ENCODE measurements at places on chromosomes 12 and 14.

DNA sequence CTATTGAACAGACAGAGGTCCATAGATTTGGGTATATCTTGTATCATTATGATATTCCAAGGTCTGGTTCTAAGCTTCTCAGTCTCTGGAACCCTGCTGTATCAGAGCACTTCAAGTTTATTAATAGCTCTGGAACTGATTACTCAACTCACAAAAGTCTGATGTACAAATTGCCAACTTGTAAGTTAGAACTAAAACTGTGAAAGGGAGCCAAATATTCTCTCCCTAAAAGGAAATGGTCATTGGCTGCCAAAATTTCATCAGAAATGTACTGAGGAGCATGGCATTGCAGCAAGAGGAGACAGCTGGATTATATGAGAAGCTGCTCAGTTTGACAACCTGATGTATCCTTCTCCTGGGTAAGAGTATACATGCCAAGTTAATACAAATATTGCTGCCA, 828.8 kb upstream of the SEL1L start:
- DNase-seq = no peak

- peak; percentile 79 for DNase-seq
These were observed 5.1 kb downstream of the INF2 start for GRCh38 chr14:104694475-104694950.

GRCh38 chr14:100761481-100761880, 34.8 kb downstream of the DLK1 start:
- no peak for DNase-seq

DNA sequence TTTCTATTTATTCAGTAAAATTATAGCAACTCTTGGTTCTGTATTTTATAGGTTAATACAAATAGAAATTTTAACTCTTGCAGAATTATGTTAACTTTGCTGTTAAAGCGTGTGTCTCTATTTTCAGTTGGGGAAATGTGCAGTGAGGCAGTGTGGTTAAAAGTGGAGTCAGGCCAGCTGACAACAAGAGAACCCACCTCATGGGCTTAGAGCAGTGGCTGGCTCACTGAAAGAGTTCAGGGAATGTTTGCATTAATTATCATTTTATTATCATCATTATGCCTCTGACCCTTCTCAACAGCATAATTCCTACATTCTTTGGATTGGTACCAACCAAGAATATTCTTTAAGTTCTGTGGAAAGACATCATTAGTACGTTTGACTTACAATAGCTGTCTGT, 163.8 kb downstream of the DERA start:
- DNase-seq = no peak

DNA sequence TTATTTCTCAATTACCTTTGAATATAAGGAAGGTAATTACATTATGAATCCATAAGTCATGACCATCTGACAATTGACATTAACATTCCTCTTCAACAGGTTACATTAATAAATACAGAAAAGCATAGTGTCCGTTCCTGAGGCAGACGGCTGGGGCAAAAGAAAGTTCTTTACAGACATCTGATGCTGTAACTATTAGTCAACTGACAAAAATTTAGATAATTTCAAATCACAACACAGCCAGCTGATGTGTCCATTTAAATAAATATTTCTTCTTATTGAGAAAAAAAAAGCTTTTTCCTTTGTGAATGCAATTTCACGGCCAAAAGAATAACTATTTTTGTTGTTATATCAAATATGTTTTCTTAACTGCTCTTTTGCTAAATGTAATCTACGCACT, 9.2 kb upstream of the PYROXD1 start:
- DNase-seq = no peak

- no peak for DNase-seq
These were observed 571.4 kb upstream of the ATP2B1 start for GRCh38 chr12:90280033-90280432.

GRCh38 chr14:44897845-44898151, 63.9 kb downstream of the KLHL28 start:
- DNase-seq = no peak

- DNase-seq = no peak
These were observed 29.3 kb downstream of the ZCRB1 start for GRCh38 chr12:42296503-42297109.

GRCh38 chr14:100409003-100409360, 85.8 kb downstream of the SLC25A47 start:
- DNase-seq = no peak

- DNase-seq = no peak
These were observed 147.1 kb downstream of the SLC15A5 start for GRCh38 chr12:16130343-16130742.

DNA sequence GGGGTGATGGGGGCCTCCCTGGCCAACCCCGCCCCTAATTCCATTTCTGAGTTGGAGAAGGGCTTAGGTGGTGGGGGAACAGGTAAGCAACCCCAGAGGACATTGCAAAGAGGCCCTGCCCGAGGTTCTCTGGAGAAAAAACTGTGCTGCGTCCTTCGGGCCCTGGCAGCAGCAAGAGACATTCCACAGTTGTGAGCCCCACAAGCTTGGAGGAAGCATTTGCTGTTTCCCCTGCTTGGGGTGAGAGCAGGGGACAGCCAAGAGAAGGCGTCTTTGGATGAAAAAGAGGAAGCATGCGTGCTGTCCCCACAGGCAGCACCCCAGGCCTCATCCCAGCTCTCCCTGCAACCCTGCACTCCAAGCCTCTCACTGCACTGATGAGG, 1.3 kb downstream of the BDKRB2 start:
- no peak for DNase-seq

DNA sequence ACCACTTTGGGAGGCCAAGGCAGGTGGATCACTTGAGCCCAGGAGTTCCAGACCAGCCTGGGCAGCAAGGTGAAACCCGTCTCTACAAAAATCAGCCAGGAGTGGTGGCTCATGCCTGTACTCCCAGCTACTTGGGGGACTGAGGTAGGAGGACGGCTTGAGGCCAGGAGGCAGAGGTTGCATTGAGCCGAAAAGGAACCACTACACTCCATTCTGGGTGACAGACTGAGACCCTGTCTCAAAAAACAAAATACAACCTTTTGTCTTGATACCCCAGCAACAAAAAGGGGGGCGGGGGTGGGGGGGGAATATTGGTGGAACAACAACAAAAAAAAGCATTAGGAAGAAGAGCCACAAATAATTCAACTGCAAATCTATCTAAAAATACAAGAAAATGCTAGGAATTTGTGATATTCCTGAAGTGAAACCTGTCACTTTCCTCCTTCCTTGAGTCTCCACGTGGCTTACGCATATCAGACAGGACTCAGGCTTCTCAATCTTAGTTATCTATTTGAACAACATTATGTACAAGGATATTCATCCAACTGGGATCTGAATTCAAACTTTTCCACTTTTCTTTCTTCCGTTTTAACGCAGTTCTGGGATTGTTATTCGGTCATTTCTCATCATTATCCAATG, 1.3 kb downstream of the R3HDM2 start:
- no peak for DNase-seq

- DNase-seq = peak; percentile 22
These were observed 343.3 kb downstream of the MDGA2 start for GRCh38 chr14:47332106-47332505.

GRCh38 chr12:57107456-57108155, 3.6 kb downstream of the STAT6 start:
- DNase-seq = no peak

DNA sequence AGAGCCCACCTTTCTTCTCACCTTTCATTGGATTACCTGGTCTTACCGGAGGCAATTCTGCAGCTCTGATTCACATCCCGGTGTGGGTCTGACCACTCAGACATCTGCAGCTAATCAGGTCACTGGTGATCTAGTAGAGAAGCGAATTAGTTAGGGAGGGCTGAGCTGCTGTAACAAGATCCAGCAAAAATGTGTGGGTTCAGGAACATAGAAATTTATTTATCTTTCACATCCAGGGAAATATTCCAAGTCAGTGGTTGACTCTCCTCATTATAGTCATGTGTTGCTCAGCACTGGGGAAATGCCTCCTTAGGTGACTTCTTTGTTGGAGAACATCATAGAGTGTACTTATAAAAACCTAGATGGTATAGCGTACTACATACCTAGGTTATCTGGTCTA, 218.7 kb upstream of the PELI2 start:
- DNase-seq = no peak

DNA sequence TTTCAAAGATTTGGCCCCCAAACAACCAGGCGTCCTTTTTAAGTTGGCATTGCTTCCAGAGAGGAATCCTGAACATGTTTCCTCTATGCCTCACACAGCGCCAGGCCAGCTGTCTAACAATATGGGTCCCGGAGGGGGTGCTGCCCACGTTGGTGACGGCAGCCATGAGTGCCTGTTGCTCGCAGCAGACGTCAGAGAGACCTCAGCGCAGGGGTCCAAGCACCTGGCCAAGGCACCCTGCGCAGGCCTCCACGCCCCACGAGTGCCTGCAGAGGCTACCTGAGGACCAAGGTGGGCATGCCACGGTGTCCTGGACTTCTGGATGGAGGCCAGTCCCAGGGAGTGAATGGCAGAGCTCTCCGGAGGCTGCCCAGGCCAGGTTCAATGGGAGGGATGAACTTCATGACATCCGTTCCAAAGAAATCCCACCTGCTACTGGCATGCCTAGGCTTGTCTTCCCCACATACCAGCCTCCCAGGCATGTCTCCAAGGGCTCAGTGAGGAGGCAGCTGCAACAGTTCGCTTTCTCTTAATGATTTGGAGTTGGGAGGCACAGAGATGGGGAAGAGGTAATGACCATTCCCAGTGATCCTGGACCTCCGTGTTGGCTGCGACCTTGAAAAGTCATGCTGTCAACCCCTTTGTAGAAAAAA, 11.6 kb upstream of the FOXN3 start:
- peak; percentile 87 for DNase-seq

DNA sequence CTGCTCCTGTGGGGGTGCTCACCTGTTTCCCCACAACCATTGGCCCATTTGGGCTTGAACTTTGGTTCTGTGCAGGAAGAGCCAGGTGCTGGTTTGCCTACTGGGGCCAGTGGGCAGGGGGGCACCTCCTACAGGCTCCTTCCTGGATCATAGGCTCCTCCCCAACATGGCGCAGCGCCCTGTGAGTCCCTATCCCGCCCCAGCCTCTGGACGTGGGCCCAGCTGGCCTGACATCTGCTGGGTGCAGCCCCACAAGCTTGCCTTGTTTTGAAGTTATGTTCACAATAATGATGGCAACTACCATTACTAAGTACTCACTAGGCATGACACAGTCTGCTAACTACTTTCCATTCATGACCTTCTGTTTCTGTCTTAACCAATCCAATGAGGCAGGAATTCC, 147.8 kb downstream of the RBM19 start:
- peak; percentile 41 for DNase-seq

- DNase-seq = no peak
These were observed 17.1 kb downstream of the LMO3 start for GRCh38 chr12:16588812-16589211.

DNA sequence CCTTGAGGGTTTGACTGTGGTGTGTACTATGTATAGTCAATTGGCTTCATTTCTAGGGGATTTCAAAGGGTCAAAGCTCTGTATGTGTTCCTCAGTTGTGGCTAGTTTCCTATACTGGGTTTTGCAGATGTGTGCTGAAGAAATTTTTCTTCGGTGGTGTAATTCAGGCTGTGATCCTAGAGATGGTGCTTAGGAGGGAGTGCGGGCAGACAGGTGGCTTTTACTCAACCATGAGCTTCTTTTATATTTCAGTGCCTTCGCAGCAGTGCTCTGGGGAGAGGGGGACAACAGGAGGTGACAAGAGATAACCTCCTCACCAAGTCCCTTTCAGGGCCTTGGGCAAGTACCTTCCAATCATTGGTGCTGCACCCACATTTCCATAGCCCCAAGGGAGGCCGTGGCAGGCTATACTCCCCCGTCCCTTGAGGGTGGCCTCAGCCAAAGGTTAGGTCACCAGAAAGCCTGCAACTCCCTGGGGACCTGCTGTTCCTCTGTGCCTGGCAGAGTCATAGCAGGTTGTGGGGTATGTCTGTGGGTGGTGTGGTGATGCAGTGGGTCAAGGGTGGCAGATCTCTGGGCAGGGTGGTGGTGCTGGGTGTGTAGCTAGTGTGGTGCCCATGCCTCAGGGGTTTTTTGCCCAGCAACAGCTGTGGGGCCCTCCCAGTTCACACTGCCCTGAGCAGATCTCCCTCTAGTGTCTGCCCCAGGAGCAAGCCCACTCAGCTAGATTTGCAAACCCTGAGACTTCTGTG, 37.0 kb upstream of the TMX1 start:
- DNase-seq = no peak

DNA sequence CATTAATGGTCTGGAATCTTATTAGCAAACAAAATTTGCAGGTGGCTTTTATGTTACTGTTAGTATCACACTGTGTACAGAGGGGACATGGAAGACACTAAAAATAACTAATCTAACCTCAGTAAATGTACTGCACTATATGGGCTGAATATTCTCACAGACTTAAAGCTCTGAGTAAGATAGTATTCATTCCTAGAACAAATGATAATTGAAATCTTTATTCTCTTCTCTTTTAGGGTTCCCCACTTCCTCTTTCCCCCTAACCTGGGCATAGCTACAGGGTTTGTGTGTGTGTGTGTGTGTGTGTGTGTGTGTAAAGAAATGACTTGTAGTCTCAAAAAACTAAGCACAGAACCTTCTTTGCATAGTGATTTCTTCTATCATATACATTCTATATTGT, 21.4 kb upstream of the HECTD1 start:
- no peak for DNase-seq

- DNase-seq = no peak
These were observed 855.3 kb downstream of the DIO2 start for GRCh38 chr14:79356040-79356439.

Measured in posterior cingulate gyrus (tissue), 11 donors.